Activated naive CD8-positive, alpha-beta T cell treated with anti-CD3 and anti-CD28 coated beads, Interleukin-2, amount 10 ng/mL, durations not matched to agents 7 days and 5 days (primary cell): ENCODE measurements at places on chromosomes 12 and 14.

DNA sequence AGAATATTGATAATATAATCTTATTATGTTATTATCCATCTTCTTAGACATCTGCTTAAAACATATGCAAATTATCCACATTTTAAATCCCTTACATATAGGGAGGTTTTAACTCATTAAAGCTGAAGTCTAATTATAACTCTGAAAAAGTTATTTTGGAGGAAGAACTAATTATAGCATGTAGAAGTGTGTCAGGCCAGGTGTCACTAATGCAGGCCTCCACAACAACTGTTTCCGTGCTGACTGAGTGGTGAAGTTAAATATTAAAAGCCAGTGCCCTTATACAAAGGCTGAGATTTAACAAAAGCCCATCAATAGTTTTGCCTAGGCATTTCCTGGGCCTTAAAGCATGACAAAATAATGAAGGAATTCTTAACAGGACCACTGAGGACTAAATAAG is 157.4 kb downstream of the LRRK2 start:
- DNase-seq: no peak

DNA sequence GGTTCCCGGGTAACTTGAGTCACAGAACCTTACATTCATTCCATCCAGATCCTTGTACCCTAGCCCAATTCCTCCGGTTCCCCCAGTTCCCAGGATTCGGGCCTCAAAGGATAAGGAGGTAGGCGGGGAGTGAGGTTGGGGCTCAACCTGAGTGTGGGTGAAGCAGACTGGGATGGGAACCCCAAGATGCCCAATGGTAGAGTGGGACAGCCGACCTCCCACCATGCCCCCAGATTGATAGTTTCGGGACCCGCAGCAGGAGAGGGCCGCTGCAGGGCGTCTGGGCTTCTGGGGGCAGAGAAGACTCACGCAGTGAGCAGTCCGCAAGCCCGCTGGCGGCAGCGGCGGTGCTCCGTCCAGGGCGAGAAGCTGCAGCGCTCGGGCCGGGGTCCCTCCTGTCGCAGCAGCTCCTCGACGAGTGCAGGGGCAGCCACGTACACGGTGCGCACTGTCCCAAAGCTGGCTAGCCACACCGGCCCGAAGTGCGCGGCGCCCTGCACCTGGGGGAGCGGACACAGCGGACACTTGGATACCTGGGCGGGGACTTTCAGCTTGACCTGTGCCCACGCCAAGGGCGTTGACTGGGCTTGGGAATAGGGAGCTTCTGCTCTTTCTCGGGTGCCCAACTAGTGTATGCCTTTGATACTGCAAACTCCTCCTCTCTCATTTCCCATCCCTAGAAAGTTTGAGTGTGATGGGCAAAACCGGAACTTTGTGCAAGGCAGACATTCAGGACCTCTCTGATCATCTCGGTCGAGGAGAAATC is 997 bp downstream of the CYP27B1 start:
- peak; percentile 44 for DNase-seq

DNA sequence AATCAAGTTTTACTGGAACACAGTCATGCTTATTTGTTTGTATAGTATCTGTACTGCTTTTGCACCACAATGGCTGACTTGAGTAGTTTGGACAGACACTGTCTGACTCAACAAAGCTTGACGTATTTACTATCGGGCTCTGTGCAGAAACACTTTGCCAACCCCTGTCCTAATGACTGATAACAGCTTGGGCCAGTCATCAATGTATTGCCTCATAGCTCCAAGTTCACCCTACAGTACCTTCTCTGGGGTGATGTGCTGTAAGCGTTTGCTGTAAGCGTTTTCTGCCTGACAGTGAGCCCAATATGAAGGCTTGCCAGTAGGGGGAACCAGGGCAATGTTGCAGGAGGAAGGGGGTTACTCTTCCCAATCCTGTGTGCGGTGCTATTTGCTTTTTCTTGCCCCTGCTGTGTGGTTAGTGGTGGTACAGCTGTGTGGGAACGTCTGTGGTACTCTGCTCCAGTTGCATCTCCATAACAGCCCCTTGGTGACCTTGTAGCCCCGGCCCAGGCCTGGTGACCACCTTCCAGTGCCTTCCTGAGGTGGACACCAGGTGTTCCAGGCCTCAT is 5.4 kb upstream of the CCDC177 start:
- no peak for DNase-seq

DNA sequence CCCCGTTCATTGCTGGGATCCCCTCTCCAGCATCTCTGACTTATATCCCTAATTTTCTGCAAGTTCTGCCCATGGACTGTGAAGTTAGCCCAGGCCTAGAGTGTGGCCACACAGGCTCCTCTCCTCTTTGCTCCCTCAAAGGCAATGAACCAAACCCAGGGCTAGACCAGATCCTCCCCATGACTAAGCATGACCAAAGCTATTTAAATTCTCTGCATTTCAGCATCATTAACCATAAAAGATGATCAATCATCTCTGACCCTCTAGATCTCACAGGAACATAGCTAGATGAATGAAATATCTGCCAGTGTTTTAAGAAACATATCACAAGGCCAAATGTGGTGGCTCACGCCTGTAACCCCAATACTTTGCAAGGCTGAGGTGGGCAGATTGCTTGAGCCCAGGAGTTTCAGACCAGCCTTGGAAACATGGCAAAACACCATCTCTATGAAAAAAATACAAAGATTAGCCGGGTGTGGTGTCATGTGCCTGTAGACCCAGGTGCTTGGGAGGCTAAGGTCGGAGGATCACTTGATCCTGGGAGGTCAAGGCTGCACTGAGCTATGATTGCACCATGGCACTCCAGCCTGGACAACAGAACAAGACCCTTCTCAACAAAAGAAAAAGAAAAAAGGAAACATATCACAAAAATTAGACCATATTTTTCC is 2.2 kb upstream of the KRT3 start:
- DNase-seq: no peak

GRCh38 chr12:13347241-13348043 is 150.9 kb downstream of the EMP1 start:
- DNase-seq: no peak

DNA sequence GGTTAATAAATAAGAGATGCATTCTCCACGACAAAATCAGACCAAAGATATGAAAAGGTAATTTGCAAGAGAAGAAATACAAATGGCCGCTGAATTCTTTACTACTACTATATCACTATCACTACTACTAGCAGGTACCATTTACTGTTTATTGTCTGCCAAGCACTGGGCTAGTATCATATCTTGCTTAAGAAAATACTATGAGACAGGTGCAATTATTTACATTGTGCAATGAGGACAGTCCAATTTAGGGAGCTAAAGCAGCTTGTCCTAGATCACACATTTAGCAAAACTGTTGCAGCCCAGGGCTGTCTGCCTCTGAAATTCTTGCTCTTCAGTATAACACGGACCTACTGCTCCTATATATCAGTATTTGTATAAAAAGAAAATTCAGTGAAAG is 52.8 kb downstream of the CRADD start:
- no peak for DNase-seq

GRCh38 chr12:107133462-107133861 is 40.1 kb upstream of the CRY1 start:
- DNase-seq: no peak

DNA sequence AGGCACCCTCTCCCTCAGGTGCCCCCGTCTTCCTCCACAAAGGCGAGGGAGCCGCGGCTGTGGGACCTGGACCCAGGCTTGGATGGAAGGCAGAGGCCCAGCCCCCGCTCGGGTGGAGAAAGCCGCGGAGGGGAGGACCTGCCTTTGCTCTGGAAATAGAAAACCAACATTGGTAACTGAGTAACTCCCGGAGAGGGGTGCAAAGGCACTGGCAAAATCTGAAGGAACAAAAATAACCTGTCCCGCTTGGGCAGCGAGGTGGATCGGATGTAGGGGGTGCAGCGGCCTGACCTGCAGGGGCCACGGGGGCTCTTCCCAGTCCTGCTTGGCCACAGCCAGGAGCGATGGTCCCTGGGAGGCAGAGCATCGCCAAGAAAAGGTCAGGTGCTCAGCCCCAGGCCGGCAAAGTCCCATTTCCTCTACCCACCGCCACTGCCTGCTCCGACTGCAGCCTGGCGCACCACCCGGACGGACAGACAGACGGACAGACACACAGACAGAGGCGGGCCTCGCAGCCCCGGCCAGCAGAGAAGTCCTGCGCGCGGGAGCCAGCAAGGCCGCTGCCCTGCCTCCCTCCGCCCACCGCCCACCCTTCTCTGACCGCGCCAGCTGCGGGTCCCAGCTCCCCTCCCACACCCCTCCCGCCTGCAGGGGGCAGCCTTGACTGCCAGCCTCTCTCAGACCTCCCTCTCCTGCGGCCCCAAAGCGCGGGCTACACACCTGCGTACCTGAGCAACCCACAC is 21.4 kb upstream of the TMEM106C start:
- no peak for DNase-seq

DNA sequence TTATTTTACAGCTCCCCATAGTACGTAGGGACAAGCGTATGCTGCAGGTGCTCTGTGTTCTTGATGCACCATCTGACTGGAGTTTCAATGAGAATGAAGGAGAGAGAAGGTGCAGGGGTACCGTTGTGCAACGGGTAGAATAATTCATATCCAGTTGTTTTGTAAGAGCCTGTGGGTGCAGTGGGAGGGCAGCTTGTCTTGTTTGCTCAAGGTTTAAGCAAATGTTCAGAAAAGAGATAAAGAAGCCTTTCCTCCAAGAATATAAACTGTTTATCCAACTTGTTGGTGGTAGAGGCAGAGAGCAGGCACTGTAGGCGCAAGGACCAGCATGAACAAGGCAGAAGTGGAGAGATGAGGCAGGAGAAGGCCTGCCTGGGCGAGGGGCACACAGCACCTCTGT is 64.2 kb downstream of the ADCK1 start:
- DNase-seq: no peak

GRCh38 chr12:49059299-49060171 is 1.1 kb downstream of the KMT2D start:
- peak; percentile 49 for DNase-seq

DNA sequence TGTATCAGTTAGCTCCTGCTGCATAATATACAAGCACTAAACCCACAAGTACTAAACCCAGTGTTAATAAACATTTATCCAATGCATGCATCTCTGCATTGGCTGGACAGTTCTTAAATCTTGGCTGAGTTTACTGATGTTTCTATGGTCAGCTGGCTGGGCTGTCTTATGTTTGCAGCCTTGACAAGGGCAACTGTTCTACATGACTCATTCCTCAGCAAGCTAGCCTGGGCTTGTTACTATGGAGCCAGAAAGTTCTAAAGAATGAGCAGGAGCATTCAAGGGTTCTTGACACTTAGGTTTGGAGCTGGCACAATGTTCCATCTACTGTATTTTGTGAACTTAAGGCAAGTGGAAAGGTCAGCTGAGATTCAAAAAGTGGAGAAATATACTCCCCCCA is 199.1 kb downstream of the GLT1D1 start:
- no peak for DNase-seq

DNA sequence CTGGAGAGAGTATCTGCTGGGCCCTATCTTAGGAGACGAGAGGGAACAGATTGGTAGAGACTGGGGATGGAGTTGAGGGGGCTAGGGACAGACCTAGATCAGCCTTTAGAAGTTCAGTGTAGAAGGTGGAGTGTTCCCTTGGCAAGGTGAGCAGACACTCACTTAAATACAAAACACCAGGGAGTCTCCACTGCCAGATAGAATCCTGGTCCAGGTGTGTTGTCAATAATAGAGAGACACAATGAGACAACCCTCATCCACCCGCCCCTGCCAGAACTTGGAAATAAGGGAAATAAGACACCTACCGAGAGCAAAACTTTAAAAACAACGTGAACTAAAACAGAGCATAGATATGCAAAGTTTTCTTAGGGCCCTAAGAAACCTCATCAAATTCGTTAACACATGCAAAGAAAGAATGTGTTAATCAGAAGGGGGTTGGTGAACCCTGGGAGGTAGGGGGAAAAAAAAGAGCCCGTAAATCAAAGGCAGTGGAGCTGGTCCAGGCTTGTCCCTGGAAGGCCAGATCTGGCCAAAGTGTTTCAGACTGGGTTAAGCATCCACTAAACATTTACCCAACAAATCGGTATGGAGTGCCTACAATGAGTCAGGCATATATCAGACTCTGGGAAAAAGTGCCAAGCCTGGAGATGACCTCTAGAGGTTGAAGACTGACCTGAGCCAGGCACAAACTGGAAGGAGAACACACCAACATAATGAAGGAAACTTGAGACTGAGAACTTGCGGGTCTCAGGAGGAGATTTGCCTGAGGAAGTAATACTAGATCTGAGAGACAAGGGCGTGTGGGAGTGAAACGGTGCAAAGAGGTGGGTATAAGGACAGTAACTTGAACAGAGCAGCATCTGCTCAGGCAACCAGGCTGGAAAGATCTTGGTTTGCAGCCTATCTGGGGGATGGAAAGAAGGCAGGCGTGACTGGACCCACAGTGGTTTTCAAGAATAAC is 37.0 kb upstream of the OTX2 start:
- no peak for DNase-seq

GRCh38 chr12:40032433-40033241 is 73.2 kb downstream of the SLC2A13 start:
- DNase-seq: no peak

DNA sequence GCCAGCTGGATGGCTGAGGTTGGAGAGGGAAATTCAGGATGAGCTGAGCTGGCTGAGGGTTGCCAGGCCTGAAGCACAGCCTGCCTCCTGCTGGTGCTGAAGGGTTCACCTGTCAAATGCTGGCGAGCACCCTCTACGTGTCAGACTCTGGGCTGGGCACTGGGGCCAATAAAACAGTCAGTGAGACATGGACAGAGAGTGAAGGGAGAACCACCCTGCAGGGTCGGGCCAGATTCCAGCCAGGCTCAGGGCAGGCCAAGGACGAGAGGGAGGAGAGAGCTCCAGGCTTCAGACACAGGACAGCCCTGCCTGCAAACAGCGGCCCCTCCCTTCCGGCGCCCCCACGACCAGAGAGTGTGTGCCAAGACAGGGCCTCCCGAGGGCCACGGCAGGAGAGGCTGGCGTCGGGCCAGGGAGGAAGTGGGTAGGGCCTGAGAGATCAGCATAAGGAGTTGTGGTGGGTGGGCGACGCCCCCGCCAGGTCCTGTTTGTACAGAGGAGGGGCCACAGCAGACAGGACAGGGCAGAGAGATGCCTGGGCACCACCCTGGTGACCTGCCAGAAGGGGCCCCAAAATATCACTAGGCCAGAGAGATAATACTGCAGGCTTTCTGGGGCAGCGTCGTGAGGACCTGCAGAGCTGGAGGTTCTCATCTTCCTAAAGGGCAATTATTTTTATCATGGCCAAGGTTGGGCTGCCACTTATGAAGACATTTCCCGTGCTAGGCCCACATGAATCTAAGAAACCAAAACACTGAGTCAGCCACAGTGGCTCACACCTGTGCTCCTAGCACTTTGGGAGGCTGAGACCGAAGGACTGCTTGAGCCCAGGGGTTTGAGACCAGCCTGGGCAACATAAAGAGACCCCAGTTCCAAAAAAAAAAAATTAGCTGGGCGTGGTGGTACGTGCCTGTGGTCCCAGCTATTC is 73.1 kb upstream of the GPR68 start:
- peak; percentile 80 for DNase-seq

- DNase-seq: no peak
Measured at GRCh38 chr14:105126981-105127329, 41.6 kb downstream of the JAG2 start.

- no peak for DNase-seq
Measured at GRCh38 chr14:90295870-90296516, 35.7 kb downstream of the NRDE2 start.

- no peak for DNase-seq
Measured at GRCh38 chr14:74314576-74314975, 11.8 kb upstream of the ABCD4 start.
